ENCODE measurements at places on chromosomes 6 and 20.
A peak's percentile ranks its signal among the peaks of the same experiment; 100 is the strongest.

- DNase-seq: no peak
Measured at GRCh38 chr6:71181565-71181964, 107.0 kb upstream of the OGFRL1 start.

DNA sequence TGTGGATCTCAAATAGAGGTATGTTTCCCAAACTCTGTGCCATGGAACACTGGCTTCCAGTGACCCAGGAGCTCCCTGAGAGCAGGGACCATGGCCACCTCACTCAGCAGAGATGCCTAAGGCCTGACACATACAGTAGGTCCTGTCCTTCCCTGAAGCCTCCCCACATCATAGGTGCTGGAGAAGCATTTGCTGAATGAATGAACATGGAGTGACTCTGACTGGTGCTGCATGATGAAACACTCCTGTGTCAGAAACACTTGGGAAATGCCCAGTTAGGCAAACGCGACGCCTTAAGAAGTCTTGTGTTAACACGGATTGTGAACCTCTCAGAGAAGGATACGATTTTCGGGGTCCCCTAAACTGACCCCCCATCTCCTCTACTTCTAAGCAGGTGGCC, 14.3 kb downstream of the SLA2 start:
- DNase-seq: no peak

GRCh38 chr6:55437141-55437540, 109.9 kb downstream of the GFRAL start:
- no peak for DNase-seq

- no peak for DNase-seq
Measured at GRCh38 chr20:22586645-22587310, 2.4 kb upstream of the FOXA2 start.

DNA sequence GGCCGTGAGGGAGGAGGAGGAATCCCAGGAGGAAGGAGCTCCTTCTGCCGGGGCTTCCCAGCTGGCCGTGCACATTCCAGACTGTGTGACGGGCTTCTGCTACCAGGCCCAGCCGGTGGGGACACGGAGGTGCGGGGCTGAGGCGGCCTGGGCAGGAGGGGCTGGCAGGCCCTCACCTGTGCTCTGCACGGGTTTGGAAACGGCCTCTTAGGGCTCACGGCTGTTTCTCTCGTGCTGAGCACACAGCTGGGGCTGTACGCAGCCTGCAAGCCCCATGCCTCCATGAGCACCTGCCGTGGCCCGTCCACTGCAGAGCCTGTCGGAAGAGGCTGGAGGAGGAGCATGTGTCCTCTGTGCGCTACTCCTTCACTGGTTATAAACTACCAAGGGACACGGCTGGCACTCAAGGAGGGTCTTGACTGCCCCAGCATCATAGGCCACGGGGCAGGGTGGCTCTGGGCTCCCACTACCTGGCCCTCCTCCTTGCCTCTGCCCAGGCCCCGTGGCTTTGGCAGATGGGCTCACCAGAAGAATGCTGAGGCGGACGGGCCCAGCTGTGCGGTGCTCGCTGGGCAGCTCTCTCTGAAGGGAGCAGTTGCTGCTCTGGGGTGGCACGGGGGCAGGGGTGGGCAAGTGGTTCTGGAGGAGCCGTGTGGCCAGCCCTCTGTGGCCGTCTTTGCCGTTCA, 15.8 kb downstream of the NPEPL1 start:
- DNase-seq: no peak

DNA sequence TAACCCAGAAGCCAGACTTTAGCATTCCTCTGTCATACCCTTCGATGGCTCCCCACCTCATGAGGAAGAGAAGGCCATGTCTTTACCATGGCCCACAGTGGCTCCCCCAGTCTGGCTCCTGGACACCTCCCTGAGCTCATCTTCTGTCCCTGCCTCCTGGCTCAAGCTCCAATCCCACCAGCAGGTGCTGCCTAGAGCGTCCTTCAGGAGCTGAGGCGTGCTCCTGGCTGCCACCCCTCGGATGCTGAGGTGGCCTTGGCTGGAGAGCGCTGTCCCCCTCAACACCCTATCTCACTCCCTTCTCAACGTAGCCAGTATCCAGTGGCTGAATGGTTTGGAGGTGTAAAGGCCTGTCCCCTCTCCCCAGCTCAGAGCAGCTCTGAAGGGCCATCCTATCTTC, 47.4 kb upstream of the RANBP9 start:
- no peak for DNase-seq

DNA sequence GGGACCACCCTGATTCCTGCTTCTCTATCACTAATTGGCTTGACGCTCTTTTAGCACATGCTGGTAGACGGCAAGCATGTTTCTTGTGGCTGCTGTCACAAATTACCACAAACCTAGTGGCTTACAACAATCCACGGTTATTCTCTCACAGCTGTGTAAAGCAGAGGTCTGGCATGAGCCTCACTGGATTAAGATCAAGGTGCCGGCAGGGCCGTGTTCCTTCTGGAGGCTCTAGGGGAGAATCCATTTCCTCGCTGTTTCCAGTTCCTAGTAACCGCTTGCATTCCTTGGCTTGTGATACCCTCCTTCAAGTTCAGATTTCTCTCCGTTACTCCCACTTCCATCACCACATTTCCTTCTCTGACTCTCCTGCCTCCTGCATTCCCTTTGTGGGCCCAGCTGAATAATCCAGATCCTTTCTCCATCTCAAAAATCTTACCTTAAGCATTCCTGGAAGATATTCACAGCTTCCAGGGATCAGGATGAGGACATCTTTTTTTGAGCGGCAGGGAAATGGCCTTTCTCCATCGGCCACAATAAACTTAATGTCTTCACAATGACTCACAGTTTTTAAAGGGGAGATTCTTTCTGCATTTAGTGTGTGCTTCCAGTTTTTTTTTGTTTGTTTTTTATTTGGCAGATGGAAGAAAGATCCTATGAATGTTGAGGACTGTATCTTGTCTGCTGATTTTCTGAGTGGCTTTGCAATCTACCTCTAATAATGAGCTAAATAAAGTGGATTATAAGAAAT, 39.9 kb downstream of the BMP6 start:
- DNase-seq: no peak

GRCh38 chr20:5511930-5512329, 195.2 kb upstream of the PROKR2 start:
- DNase-seq: no peak

- no peak for DNase-seq
Measured at GRCh38 chr6:132742495-132742894, 15.2 kb downstream of the VNN2 start.

GRCh38 chr6:106609699-106610098, 19.6 kb downstream of the RTN4IP1 start:
- no peak for DNase-seq

- no peak for DNase-seq
Measured at GRCh38 chr6:90559931-90560330, 26.9 kb downstream of the MAP3K7 start.

DNA sequence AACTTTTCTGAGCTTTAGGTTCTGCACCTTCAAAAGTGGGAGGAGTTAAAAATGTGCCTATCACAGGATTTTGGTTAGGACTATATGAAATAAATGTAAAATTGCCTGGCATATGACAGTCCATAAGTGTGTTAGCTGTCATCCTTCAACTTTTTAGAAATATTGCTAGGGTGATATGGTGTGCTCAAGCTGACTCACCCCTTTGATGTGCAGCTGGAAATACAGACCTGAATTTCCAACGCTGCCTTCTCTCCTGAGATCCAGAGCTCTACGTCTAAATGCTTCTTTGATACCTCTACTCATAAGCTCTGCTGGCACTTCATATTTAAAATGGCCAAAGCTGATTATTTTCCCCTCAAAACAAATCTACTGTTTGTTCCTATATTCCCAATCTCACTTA, 2.7 kb downstream of the SLC35B3 start:
- no peak for DNase-seq

DNA sequence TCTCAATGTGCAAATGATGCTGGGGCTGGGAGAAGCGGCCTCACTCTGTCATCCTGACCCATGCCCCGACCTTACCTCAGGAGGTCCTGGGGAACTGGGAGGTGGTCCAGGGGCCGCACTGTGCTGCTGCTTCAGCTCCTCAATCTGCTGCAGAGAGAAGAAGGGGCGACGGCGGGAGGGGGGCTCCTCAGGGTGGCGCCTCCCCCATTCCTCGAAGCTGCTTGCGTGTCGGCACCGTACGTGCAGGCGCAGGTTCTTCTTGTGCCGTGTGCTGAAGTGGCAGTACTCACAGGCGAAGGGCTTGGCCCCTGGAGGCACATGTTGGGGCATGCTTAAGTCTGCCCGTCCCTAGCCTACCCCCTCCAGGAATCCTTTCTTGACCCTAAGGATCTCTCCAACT, 12.9 kb downstream of the ZNF335 start:
- DNase-seq: no peak

GRCh38 chr20:4797275-4797674, 75.6 kb downstream of the PRND start:
- DNase-seq: no peak

DNA sequence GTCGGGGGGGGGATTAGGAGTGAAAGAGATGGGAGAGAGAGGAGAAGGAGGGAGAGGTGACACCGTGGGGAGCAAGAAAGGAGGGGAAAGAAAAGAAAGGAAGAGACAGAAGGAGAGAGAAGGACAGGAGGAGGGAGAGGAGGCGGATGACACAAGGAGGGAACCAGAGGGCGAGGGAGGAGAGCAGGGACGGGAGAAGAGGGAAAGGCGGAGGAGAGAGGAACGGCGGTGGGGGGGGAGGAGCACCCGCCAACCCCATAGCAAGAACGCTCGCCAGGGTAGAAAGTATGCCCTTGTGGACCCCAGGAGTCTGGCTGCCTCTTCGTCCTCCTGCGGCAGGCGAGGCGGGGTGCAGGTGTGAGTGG, 4.5 kb upstream of the INSM1 start:
- DNase-seq: no peak

- DNase-seq: no peak
Measured at GRCh38 chr20:3606021-3606420, 57.2 kb downstream of the GFRA4 start.

DNA sequence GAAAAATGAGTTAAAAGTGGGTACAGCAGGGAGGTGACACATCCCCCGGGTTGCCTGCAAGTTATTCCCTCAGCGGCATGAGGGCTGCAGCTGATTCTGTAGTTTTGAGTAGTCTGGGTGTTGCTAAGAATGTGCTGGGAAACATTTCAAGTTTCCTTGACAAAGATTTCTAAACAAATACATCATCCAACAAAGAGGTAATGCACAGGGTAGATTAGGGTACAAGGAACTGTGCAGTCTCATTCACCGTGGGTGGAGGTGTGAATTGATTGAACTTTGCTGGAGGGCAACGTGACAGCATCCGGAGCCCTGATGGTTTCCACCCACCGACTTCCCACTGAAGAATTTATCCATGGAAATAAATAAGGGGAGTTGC, 21.8 kb downstream of the CASS4 start:
- DNase-seq: no peak

DNA sequence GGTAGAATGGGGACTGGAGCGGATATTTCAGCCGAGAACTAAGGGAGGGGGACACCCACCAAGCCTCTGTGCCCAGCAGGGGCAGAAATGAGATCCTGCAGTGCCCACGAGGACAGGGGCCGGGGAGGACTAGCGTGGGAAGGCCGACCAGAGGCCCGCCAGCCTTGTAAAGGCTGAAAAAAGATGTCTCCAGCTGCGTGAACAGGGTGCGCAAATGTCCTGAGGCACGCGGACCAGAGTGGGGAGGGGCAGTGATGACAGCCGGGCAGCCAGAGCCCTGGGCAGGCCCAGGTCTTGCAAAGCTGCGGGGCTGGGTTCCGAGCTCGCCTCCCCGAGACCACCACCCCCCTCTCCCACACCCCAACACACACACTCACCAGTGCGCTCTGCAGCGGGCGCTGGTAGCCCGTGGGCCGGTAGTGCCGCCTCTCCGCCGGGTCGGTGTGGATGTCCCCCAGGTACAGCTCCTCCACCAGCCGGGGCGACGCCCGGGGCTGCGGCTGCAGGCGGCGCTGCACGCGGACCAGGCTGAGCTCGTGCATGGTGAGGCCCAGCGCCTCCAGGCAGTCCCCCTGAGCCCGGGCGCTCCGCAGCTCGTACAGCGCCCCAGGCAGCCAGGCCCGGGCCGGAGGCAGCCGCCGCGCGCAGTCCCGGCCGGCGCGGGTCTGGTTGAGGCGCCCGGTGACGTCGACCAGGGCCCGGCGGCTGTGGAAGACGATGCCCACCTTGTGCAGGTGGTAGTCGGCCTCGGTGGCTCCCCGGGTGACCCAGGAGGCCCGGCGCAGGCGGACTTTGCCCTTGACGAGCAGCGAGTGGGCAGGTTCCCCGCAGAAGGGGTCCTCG, 48.2 kb downstream of the APCDD1L start:
- DNase-seq: no peak

DNA sequence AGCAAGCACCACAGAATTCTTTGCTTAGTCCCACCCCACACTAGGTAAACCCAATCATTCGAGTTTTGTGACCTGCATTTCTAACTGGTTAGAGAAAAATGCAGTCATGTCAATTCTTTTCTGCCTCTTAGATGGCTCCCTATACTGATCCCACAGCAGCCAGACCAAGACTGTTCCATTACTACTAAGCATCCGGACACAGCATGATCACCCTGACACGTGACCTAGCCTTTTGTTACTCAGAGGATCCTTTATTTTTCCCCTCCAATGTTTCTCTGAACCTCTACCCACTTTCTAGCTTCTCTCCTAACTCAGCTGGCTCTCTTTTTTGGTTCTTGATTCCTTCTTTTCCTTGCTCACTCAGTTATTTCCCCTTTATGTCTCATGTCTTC, 87.9 kb downstream of the PDE10A start:
- no peak for DNase-seq

DNA sequence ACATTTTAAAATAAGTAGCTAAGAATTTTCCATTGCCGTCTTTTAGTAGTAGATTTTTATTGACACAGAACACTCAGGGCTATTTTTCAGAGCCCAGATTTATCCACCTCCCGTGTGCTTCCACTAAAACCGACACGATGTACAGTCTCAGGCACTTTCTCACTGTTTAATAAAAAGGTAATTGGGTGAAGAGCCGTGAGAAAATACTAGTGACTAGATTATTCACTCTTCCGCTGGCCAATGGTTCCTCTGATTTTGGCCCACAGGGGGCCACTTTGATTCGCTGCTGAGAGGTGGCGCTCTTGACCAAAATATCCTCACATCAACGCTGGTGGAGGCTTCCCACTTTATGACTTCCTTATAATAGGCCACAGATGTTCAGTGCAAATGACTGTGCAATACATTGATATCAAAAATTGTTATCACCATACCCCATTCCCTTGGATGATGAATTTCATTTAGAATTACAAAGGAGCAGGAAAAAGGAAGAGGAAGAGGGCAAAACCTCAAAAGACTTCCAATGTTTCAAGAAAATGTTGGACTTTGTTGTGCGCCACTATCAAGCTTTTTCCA, 12.3 kb upstream of the HDDC2 start:
- DNase-seq: peak; percentile 11

GRCh38 chr6:87921034-87921433, 126.6 kb upstream of the SPACA1 start:
- no peak for DNase-seq

GRCh38 chr20:32115211-32115767, 5.8 kb downstream of the TM9SF4 start:
- DNase-seq: no peak

All from hematopoietic multipotent progenitor cell treated with erythropoietin and hydrocortisone succinate and interleukin-3 and kit ligand, for 17 days (in vitro differentiated cells).